ENCODE measurements at places on chromosomes 16 and 17.

- H3K4me1 ChIP-seq: no peaks in the 10 kb centered on the region
- no peaks in the 10 kb centered on the region for H3K36me3 ChIP-seq
- H3K4me3 ChIP-seq: no peak overlapping the region
- DNase-seq: no peak
- no peak overlapping the region for H3K27ac ChIP-seq
Measured at GRCh38 chr16:83929811-83930555, 23.1 kb upstream of the OSGIN1 start.

- peak overlapping the region; percentile 95 for H3K27ac ChIP-seq
- H3K4me1 ChIP-seq: peaks cover 18% of the 10 kb centered on the region
- peak overlapping the region; percentile 91 for H3K4me3 ChIP-seq
- DNase-seq: no peak
- no peaks in the 10 kb centered on the region for H3K36me3 ChIP-seq
- H3K27me3 ChIP-seq: peaks cover 11% of the 10 kb centered on the region
Measured at GRCh38 chr17:42743595-42744282, 1.1 kb downstream of the EZH1 start.

DNA sequence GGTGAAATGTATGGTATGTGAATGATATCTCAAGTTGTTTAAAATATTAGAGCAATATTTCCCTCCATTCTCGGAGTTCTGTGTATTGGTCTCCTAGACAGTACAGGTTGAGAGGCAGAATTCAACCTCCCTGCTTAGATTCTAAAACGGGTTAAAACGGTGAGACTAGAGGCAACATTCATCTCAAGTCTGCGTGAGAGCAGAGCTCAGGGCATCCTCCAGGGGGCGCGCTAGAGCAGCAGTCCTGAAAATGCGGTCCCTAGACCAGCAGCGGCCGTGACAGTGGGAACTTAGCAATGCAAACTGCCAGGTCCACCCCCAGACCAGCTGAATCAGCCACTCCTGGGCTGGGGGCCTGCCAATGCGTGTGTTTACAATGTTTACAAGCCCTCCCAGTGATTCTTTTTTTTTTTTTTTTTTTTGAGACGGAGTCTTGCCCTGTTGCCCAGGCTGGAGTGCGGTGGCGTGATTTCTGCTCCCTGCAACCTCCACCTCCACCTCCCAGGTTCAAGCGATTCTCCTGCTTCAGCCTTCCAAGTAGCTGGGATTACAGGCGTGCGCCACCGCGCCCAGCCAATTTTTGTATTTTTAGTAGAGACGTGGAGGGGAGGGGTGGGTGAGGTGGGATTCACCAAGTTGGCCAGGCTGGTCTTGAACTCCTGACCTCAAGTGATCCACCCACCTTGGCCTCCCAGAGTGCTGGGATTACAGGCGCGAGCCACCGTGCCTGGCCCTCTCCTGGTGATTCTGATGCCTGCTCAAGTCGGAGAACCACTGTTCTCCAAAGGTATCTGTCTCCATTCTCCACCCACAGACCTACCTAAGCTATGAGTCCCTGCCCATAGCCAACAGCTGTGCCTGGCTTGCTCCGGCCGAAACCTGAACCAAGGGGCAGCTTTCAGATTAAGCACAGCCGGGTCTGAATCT lies 24.2 kb downstream of the KLHL36 start:
- no peaks in the 10 kb centered on the region for H3K36me3 ChIP-seq
- H3K4me3 ChIP-seq: no peak overlapping the region
- peaks cover 8% of the 10 kb centered on the region for H3K4me1 ChIP-seq
- DNase-seq: peak; percentile 88
- H3K27ac ChIP-seq: no peak overlapping the region

DNA sequence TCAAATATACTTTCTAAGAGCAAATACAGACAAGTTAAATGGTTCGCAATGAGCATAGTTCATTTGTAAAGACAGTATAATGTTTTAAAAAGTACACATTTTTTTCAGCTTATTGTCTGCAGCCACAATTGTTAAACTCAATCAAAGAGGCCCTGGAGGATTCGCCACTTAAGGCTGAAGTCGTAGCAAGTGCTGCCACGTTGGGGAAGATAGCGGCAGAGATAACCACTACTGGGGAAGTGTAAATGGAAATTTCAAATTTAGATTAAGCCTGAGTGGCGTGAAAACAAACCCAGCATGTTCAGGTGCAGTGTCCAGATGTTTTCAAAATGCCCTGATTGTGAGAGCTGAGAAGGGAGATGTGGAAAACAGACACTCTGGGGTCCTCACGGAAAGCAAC lies 8.4 kb downstream of the PMP22 start:
- peaks cover 22% of the 10 kb centered on the region for H3K4me1 ChIP-seq
- peaks cover 62% of the 10 kb centered on the region for H3K27me3 ChIP-seq
- no peak overlapping the region for H3K4me3 ChIP-seq
- no peak for DNase-seq
- no peaks in the 10 kb centered on the region for H3K36me3 ChIP-seq

- peaks cover 15% of the 10 kb centered on the region for H3K4me1 ChIP-seq
- H3K27me3 ChIP-seq: peaks cover 2% of the 10 kb centered on the region
- peak overlapping the region; percentile 78 for H3K4me3 ChIP-seq
- H3K36me3 ChIP-seq: no peaks in the 10 kb centered on the region
Measured at GRCh38 chr17:50421308-50422051, 4.5 kb upstream of the ACSF2 start.

- H3K27ac ChIP-seq: no peak overlapping the region
- H3K4me3 ChIP-seq: no peak overlapping the region
- no peak for DNase-seq
Measured at GRCh38 chr17:65467156-65467555, 94.3 kb downstream of the AXIN2 start.

DNA sequence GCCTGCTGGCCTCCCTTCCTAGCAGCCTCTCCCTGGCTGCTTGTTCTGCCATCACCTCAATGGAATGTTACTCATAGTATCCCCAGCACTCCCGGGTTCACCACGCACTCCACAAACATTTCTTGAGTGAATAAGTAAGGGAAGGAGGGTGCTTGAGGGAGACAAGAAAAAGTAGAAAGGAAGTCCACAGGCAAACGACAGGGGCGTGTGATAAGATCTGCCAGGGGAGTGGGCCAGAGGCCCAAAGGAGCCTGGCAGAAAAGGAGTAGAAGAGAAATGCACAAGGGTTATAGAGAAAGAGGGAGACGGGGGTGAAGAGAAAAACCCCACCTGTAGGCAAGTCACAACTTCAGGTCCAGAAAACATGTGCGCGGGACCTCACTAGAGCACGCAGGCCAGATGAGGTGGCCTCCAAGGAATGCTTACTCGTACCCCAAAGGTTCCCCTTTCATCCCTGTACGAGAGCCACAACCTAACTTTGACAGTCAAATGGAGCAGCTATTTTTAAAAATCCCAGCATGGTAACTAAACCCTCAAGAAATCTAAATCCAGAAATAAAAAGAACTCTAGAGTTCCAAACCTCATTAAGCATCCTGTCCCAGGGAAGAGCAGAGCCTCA lies 6.6 kb downstream of the ZDHHC7 start:
- peaks cover 17% of the 10 kb centered on the region for H3K36me3 ChIP-seq
- no peaks in the 10 kb centered on the region for H3K27me3 ChIP-seq
- DNase-seq: no peak

DNA sequence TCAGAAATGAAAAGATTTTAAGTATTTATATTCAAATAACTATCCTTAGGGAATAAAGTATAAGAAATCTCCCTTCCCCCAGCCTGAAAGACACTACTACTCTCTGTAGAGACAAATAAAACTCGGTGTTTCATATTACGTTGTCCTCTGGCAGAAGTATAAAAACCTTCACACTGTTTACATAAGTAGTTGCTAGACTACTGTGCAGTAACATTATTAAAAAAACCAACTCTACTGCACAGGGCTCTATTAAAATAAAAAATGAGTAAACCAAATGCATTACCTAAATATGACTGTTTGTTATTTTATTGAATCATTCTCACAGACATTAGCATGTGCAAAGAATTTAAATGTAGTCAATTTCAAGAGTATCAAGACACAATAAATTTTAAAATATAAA lies 67.4 kb downstream of the MED13 start:
- H3K27me3 ChIP-seq: no peaks in the 10 kb centered on the region
- no peak for DNase-seq
- H3K4me3 ChIP-seq: no peak overlapping the region
- H3K27ac ChIP-seq: no peak overlapping the region
- peaks cover 21% of the 10 kb centered on the region for H3K36me3 ChIP-seq

DNA sequence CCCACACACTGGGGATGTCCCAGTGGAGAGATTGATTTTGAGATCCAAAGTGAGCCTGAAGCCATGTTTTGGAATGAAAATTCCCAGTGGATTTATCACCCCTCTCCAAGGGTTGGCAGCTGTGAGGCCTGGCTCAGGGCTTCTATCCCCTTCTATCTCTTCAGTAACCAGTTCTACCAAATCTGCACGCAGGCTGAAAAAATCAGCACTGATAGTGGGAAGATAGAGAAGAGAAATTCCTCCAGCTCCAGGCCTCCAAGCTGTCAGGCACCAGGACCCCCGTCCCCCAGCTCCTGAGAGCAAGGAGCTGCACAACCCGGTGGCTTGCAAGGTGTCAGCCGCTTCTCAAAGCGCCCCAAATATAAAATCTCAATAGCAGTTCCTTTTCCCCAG lies 1.0 kb downstream of the FLOT2 start:
- H3K36me3 ChIP-seq: peaks cover 23% of the 10 kb centered on the region
- H3K4me3 ChIP-seq: peak overlapping the region; percentile 89
- no peaks in the 10 kb centered on the region for H3K27me3 ChIP-seq
- H3K4me1 ChIP-seq: peaks cover 71% of the 10 kb centered on the region

DNA sequence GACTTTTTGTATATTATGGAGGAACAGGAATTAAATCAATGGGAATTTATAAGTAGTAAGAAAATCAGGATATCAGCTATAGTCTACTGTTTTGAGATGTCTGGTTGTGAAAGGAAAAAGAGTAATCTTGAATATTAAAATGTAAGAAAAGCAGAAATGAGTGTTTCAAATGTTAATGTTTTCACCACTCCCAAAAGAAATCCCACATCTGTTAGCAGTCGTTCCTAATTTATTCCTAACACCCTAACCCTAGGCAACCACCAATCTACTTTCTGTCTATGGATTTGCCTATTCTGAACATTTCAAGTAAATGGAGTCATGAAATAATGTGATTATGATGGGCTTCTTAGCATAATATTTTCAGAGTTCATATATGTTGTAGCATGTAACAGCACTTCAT lies 133.0 kb downstream of the CHD9 start:
- H3K4me1 ChIP-seq: peaks cover 4% of the 10 kb centered on the region
- H3K36me3 ChIP-seq: peaks cover 40% of the 10 kb centered on the region
- no peaks in the 10 kb centered on the region for H3K27me3 ChIP-seq
- DNase-seq: no peak
- no peak overlapping the region for H3K4me3 ChIP-seq

GRCh38 chr16:4370570-4371356 lies 885 bp upstream of the VASN start:
- peaks cover 7% of the 10 kb centered on the region for H3K4me1 ChIP-seq
- H3K36me3 ChIP-seq: no peaks in the 10 kb centered on the region
- no peak for DNase-seq

DNA sequence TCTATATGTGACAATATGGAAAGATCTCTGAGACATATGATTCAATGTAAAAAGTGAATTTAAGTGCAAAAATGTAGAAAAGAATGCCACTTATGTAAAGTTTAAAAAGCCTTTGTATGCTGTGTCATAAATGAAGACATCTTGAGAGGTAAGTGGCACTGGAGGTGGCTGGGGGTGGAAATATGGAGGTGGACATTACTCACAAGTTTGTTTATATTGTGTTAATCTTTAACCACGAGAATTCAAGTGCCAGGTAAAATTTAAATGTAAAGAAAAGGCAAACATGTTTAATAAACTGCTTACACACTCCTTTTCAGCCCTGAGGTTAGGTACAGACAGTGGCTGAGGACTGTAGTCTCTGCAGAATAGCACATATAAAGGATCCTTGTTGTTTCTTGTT lies 235.1 kb downstream of the ABCC12 start:
- no peak for DNase-seq
- no peaks in the 10 kb centered on the region for H3K36me3 ChIP-seq
- peaks cover 2% of the 10 kb centered on the region for H3K27me3 ChIP-seq
- H3K4me3 ChIP-seq: no peak overlapping the region

DNA sequence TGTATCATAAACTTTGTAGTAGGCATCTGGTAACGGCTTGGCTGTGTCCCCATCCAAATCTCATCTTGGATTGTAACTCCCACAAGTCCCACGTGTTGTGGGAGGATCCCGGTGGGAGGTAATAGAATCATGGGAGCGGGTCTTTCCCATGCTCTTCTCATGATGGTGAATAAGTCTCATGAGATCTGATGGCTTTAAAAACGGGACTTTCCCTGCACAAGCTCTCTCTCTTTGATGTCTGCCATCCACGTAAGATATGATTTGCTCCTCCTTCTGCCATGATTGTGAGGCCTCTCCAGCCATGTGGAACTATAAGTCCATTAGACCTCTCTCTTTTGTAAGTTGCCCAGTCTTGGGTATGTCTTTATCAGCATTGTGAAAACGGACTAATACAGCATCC lies 248.7 kb downstream of the SNX29 start:
- H3K4me3 ChIP-seq: no peak overlapping the region
- DNase-seq: no peak
- H3K4me1 ChIP-seq: peaks cover 16% of the 10 kb centered on the region
- H3K27ac ChIP-seq: no peak overlapping the region
- H3K36me3 ChIP-seq: peaks cover 3% of the 10 kb centered on the region

GRCh38 chr17:12390631-12391030 lies 275.1 kb upstream of the MYOCD start:
- DNase-seq: no peak
- H3K36me3 ChIP-seq: no peaks in the 10 kb centered on the region
- no peaks in the 10 kb centered on the region for H3K27me3 ChIP-seq
- no peak overlapping the region for H3K27ac ChIP-seq
- no peaks in the 10 kb centered on the region for H3K4me1 ChIP-seq

GRCh38 chr16:71933913-71934695 lies 38.8 kb downstream of the IST1 start:
- H3K36me3 ChIP-seq: peaks cover 10% of the 10 kb centered on the region
- H3K4me3 ChIP-seq: no peak overlapping the region
- DNase-seq: no peak
- no peak overlapping the region for H3K27ac ChIP-seq
- peaks cover 4% of the 10 kb centered on the region for H3K4me1 ChIP-seq

DNA sequence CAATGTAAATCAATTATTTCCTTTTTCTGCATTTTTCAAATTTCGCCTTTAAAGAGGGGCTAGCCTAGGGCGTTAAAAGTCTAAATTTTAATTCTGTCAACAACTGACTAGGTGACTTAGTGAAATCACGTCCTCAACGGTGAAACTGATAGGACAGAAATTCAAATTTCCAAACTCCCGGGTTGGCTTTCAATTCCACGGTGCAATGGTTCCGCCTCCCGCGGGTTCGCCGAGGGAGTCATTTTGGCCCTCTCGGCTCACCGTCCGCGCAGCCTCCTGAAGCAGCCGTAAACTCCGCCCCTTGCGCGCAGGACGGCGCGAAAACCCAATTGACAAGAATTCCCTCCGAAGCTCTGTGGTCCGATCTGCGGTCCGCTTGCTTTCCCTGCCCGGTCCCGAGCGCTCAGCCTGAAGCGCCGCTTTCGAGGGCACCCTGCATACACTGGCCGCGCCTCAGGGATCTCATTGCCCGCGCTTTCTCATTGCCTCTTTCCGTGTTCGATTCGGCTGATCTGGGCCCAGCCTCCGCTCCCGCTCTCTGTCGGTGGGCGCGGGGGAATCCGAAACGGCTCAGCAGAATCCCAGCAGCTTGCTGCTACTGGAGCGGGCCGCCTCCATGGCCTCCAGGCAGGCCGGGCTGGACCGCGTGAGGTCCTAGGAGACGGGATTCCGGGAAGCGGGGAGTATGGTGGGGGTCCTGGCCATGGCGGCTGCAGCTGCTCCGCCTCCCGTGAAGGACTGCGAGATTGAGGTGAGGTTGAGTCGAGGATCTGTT lies at the start of gene ATAD5:
ATAD5 (plus strand) TSS at position 304 of the 775 bp plus-strand sequence; CDS start at position 686, 382 bp downstream.
- H3K4me1 ChIP-seq: peaks cover 31% of the 10 kb centered on the region
- H3K27ac ChIP-seq: peak within 1 kb of the TSS; percentile 95
- H3K36me3 ChIP-seq: peaks cover 18% of the 10 kb centered on the region
- peak; percentile 92 for DNase-seq
- peak within 1 kb of the TSS; percentile 96 for H3K4me3 ChIP-seq
- H3K27me3 ChIP-seq: no peaks in the 10 kb centered on the region
